ENCODE measurements at places on chromosomes 1 and 21.

DNA sequence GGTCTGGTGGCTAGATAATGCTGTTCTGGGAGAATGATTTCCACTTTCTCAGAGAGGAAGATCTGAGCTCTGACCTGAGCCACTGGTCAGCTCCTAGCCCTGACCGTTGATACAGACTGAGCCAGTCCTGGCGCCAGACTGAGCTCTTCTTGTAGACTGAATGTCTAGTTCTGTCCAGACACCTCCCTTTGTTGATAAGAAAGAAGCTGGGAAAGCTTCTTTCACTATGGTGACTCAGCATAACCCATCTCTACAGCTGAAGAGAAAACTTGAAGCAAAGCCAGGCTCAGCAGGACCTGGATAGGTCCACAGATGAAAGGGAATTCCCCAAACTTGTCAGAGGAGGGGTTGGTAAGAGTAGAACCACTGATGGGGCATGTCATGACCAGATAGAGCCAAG, 9.9 kb upstream of the TRABD2B start:
- DNase-seq, result no peak

DNA sequence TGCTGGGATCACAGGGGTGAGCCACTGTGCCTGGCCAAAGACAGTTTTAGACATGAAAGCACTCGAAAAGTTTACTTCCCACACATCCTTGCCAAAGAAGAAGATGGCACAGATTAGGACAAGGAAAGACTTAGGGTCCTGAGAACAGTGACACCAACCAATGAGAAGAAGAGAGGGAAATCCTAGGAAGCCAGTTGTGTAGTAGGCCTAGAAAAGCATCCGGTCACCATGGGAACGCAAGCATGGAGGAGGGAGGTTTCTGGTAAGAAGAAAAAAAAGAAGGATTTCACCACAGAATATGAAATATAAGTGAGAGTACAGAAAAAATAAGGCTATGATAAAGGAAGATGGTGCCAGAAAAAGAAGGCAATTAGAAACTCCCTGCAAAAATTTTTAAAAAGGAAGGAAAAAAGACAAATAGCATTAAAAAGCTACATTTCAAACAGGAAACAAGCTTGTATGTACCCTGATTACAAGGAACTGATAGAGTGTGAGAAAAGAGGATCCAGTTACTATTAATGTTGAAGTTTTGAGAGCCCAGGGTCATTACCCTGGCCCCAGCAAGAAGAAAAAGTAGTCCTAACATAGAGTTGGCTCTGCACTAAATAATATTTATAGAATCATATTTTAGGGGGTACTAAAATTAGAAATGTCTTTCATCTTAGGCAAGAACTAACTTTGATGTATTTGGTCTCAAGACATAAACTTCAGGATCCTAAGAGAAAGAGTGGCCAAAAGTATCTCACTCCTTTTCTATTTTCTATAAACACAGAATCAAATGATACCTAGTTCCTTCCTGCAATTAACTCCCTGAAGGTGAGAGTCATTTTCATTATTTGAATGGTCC, 16.1 kb downstream of the DIPK1A start:
- DNase-seq, result no peak

- no peak for DNase-seq
Observed at GRCh38 chr1:24027838-24028468, 47.8 kb upstream of the SRSF10 start.

DNA sequence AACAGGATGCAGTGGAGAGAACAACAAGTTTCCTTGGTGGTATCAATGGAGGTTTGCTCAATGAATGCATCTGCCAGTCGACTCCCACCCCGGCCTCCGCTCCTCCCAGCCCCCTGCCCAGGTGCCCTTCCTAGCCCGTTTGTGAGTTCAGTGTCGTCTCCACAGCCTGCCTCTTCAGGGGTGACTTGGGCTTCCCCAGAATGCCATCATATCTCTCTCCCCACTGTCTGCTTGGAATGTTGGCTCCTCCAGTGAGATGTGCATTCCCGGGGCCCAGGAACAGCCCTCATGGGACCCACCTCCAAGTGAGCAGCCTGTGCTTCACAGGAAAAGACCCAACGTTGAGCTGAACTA, 30.5 kb downstream of the MATN1 start:
- DNase-seq, result no peak

GRCh38 chr1:150621497-150622302, 7.7 kb downstream of the ENSA start:
- peak; percentile 44 for DNase-seq

GRCh38 chr1:114062477-114063099, 83.3 kb downstream of the OLFML3 start:
- no peak for DNase-seq

- DNase-seq, result no peak
Observed at GRCh38 chr1:63343922-63344321, 21.6 kb downstream of the FOXD3 start.

DNA sequence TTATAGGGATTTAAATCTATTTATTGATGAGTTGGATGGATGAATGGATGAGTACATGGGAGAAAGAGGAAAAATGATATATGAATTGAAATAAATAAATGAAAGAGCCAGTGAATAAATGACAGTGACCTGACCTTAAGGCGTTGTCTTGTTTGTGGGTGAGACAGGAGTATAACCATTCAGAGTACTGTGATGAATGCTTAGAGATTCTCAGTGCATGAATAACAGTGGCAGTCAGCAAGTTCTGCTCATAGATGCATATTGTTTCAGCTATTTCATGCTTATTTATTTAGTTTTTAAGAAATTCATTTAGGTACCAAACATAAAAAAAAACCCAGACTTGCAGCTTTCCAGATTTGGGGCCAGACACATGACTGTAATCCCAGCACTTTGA, 116.4 kb downstream of the FGGY start:
- DNase-seq, result no peak

GRCh38 chr21:42793774-42794173, 85.6 kb downstream of the WDR4 start:
- no peak for DNase-seq

DNA sequence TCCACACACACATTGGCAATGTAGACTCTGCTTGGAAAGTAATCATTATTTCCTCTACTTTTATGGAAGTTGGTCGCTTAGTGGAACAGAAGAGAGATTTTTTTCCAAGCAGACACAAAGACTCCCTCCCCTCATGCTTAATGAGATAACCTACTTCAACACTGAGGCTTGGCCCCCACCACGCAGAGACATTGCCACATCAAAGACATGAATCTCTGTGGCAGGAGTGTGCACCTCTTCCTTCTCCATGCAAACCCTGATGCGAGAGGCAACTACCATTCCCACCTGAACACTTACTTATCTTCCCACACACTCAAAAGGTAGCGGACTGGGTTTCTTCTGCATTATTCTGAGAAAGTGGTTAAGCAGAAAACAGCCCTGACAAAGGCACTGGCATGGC, 37.3 kb upstream of the LPAR3 start:
- DNase-seq, result no peak

DNA sequence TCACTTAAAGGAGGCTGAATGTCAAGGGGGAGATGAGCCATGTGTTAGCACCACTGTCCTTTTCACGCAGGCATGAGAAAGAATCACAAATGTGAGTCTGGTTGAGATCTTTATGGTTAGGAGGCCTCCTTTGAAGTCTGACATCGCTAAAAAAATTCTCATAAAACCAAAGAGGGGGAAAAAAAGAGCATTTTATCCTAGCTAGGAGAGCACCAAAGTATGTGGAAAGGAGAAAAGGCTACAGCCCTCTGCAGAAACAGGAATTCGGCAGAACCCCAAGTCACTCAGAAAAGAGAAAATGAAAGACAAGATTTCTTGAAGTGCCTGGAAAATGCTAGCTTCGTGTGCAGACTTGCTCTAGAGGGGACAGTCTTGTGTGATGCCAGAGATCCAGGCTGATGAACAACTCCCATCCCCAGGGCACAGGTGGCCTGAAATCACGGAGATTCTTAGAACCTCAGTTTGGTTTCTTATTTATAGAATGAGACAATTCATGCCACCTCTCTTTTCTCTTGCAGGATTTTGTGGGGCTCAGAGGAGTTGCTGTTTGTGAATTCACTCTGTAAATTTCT, 61.5 kb downstream of the RUNX1 start:
- DNase-seq, result no peak

GRCh38 chr1:225354906-225355305, 72.9 kb downstream of the LBR start:
- DNase-seq, result no peak
